CD4-positive, alpha-beta T cell treated with Interleukin-21 for 1 hour (primary cell): ENCODE measurements at places on chromosomes 7 and 10.

DNA sequence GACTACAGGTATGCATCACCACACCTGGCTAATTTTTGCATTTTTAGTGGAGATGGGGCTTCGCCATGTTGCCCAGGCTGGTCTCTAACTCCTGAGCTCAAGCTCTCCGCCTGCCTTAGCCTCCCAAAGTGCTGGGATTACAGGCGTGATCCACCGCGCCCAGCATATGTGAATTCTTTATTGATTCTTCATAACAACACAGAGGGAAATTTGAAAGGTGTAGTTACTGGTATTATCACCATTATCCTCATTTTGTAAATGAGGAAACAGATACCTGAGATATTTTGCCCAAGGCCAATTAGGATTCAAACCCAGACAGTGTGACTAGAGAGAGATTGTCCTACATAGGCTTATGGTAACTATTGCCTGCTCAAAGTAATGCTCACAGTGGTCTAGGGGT lies 22.6 kb downstream of the TCF7L2 start:
- no peak for DNase-seq

DNA sequence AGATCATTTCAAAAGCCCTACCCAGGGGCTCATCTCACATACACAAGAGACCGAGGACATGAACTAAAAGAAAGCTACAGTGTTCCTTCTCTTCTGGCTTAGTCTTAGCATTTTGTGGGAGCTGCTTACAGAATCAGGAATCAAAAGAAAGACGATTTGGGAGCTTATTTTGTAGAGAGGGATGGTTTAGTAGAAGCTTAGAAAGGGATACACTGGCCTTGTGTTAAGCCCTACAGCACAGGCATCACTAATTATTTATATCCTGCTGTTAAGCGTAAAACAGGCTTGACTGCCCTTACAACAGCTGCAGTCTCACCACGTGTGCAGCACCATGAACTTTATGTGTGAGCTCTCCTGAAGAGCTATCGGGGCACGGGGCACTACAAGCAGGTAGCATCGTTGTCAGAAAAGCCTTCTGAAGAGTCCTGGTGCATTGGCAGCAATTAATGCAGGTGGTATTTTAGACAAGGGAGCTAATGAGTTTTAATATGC lies 798.3 kb downstream of the NXPH1 start:
- no peak for DNase-seq

DNA sequence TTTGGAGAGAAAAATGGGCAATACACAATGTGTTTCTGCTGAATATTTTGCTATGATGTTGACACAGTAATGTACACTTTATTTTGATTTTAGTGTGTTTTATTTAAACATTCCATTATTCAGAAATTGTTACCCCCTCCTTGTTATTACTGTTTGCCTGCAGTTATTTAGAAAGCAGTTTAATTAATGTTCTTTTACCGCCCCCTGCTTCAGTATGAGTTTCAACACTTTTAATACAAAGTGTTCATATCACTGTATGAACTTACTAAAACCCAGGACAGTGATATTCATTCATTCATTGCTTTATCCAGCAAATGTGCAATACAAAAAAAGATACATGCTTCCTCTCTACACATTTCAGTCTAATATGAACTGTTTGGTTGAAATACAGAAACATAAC lies 159.3 kb downstream of the AUTS2 start:
- DNase-seq: no peak

GRCh38 chr10:94205396-94205831 lies 157.3 kb downstream of the NOC3L start:
- DNase-seq: no peak

GRCh38 chr7:92678291-92678920 lies 88.2 kb upstream of the FAM133B start:
- DNase-seq: no peak

DNA sequence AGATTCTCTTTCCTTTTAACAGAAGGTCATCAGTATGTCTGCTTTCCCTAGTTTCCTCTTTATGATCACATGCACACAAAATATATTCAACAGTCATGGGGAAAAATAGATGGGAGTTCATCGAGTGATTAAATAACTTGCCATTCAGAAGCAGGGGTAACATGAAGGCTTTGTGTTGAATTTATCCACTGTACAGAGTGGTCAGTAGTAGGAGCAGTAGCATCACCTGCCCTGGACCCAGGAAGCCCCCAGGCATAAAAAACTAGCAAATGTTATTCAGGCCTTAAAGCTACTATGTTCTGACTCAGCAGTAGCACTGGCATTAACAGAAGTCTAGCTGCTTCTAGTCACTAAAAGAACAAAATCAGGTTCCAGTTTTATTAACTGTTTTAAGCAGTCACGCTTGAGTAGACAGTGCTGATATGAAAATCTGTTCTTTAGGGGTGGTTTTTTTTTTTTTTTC lies 31.4 kb upstream of the FAM133B start:
- no peak for DNase-seq

GRCh38 chr7:117715784-117716445 lies 157.3 kb downstream of the CTTNBP2 start:
- no peak for DNase-seq

DNA sequence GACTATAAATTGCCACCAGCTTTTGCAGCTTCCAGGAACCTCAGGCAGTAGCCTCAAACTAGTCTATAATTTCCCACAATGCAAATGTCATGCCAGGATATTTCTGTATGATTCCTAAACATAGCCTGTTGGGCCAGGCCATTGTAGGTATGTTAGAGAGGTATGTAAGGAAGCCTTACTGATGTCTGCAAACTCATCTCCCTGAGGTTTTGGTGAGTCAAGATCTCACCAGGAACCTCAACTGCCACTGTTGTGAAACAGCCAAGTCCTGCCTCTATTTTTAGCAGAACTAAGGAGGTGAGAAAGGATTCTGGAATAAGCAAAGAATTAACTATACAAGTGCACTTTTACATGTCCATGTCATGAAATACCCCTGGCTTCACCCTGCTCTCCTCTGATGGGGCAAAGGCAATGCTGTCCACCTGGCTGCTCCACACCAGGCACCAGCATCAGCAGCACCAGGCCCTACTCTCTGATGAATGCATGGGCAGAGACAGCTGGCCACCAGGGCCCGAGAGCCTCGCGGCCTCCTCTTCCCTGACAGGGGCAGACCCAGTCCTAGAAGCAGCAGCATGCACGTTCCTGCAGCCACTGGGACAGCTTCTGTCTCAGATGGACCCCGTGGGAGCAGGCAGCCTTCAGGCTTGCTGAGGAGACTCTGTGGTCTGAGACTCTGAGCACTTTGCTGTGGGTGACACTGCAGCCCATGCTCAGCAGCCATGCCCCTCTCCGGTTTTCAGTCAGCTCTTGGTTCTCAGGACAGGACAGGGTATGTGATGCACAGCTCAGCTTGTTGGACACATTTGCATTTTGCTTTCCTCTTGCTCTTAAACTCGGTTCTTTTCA lies 147.3 kb downstream of the ZMYND11 start:
- no peak for DNase-seq

GRCh38 chr7:123220396-123220795 lies 20.6 kb upstream of the SLC13A1 start:
- DNase-seq: no peak

GRCh38 chr10:130933008-130933390 lies 378.5 kb downstream of the TCERG1L start:
- DNase-seq: no peak

DNA sequence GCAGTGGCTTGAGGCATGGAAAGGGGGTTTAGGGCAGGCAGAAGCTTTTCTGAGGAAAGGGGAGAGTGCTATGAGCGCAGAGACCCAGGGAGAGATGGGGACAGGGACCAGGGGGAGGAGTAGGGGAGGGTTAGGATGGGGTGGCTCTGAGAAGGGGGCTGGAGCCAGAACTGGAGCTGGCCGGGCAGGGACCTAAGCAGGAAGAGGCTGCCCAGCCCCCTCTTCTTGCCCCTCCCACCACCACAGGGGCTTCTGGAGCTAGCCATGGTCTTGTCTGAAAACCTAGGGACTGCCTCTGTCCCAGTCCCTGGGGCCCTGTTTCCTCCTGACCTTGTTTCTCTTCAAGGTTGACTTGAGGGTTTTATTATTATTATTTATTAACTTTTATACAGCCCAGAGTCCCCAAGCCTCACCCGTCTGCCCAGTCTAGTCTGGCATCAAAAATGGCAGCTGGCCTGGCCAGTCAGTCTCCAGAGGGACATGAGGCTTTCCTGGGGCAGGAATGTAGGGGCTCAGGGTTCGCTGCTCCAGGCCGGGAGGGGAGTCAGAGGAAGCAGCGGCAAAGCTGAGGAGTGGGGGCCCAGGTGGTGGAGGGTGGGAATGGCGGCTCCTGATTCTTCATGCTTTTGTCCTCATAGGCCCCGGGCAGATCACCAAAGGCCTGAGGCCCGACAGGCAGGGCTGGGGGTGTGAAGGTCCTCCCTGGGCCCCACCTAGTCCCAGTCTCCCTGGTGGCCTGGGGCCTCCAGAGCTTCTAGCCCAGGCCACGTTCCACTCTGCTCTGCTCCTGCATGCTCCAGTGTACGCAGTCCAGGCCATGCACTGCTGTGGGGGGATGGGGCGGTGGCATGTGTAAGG lies 5.7 kb downstream of the TRIM8 start:
- no peak for DNase-seq

GRCh38 chr7:50858528-50859245 lies 76.0 kb upstream of the GRB10 start:
- no peak for DNase-seq

GRCh38 chr7:21094589-21094988 lies 307.9 kb upstream of the SP8 start:
- DNase-seq: no peak
